ENCODE measurements at places on chromosomes 3 and 15. TPM values are rescaled to one million over a fixed set of nuclear protein-coding genes. Genes with fewer than 3 reads are reported as not detected.
A peak's percentile ranks its signal among the peaks of the same experiment; 100 is the strongest.

DNA sequence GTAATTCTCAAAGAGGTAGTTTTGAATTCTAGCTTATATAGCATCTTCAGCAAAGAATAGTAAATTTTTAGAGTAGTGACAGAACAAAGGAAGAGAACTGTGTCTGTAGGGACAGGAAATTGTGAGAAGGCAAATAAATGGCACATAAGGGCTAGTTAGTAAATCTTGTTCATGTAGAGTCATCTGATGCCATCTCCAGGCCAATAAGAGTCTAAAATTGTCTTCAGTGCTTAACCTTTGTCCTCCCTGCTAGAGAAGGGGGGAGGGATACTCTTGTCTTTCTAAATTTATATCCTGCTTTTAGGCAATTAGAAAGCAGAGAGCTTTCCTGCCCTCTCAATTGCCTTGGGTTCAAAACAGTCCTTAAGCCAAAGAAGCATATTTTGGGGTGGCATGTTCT lies 87.0 kb upstream of the DNAJC19 start:
- no peak for DNase-seq

GRCh38 chr3:191369616-191370010 lies 39.3 kb upstream of the UTS2B start:
- DNase-seq: no peak

- DNase-seq: peak; percentile 58
Measured at GRCh38 chr3:167691366-167691765, 37.6 kb upstream of the WDR49 start.

GRCh38 chr15:70611286-70611685 lies 152.1 kb downstream of the UACA start:
- DNase-seq: no peak

- DNase-seq: no peak
Measured at GRCh38 chr3:183327343-183327742, 74.3 kb downstream of the B3GNT5 start.

GRCh38 chr3:29338377-29338776 lies 57.5 kb downstream of the RBMS3 start:
- DNase-seq: no peak

DNA sequence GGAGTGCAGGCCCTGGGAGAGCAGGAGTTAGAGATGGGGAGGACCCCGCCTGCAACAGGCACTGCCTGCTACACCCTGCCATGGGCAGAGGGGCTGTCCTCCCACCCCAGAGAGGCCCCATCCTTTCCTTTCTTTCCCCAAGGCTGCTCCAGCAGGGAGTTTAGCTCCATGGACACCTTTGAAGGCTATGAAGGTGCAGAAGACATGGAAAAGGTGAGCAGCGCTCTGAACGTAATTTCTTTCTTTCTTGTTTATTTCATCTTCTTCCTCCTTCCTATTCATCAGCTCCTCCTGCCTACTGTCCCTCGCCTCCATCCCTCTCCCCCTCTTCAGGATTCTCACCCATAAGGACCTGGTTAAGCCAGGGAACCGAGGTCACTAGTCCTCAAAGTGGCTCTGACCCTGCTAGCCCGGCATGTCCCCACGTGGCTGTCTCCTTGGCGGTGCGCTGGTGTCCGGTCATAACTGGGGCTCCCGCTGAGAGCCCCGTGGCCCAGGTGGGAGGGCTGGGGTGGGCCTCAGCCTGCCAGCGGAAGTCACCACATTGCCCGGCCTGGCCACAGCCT lies 16.0 kb upstream of the ADIPOQ start:
- no peak for DNase-seq

DNA sequence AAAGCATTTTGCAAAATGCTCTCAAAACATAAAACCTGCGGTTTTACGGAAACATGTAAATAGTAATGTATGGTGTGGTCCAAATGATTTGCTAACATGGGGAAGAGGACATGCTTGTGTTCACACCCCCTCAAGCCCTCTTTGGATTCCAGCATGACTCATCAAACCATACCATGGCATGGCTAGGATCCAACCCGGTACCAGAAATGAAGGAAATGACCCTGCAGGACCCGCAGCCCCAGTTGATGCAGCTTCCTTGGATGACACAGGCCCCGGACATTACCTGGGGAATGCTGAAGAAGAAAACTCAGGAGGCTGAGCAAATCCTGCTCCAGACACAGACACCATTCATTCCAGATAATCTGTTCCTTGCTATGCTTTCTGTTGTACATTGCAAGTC lies 222.9 kb downstream of the DTWD1 start:
- no peak for DNase-seq

- no peak for DNase-seq
Measured at GRCh38 chr3:56773986-56774385, 27.8 kb downstream of the ARHGEF3 start.

GRCh38 chr15:60006203-60006862 lies 2.2 kb downstream of the FOXB1 start:
- DNase-seq: peak; percentile 80

GRCh38 chr3:182490596-182491491 lies 302.5 kb upstream of the ATP11B start:
- no peak for DNase-seq

DNA sequence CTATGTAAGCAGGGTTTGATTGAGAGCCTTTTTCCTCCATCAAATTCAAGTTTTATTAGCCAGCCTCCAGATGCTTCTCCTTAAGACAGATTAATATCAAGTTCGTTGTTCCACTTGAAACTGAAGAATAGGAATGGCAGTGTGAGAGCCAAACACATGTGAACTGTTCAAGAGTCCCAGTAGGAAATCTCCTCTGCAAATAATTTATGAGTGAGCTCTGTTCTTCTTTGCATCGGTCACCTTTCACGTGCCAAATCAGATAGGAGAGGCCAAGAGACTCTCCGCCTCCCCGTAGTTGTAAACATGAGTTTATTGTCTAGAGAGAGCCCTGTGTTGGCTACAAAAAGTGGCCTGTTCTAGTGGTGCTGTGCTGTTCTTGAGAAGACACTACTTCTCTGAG lies 372.1 kb upstream of the NR2F2 start:
- DNase-seq: no peak

DNA sequence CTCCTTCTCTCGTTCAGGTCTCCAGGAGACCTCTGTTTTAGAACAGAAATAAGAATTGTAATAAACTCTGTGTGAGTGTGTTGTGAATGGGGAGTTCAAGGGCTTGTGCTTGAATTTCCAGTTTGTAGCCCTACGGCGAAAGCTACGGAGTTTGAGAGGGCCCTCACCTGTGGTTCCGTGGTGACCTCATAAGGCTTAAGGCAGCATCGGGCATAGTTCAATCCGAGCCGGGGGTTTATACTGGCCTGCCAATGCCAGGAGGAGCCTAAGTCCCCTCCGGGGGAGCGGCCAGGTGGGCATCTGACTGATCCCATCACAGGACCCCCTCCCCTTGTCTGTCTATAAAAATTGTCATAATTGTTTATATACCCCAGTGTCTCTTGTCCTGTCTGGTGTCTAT lies 43.7 kb downstream of the ZBTB11 start:
- DNase-seq: no peak

GRCh38 chr15:76193934-76194333 lies 117.3 kb downstream of the ETFA start:
- DNase-seq: no peak

- peak; percentile 63 for DNase-seq
Measured at GRCh38 chr3:11096266-11097139, 57.8 kb upstream of the HRH1 start.

DNA sequence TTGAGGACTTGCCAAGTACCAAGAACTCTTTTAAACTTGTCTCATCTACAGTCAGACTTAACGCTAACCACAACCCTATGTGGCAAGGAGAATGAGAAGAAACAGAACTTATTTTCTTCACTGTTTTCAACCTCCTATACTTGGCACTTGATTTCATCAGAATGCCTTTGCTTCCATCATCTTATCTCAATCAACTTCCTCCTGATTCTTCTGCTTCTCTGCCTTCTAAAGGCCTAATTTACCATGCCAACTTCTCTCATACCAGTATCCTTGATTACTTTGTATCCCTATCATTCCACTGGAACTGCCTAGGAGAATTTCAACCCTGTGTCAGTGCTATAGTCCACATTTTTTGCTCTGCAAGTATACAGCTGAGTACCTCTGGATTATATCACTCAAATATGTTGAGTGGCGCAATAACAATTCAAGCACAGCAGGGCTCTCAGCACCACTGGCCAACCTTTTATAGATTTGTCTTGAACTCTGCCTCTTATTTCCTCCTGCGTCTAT lies 413.6 kb downstream of the ROBO1 start:
- no peak for DNase-seq

IL17RD gene
- not detected for total RNA-seq

MEIS2 gene
- total RNA-seq: not detected

LRRC49 gene
- not detected for total RNA-seq

TADA3 gene
- 83.2 TPM for total RNA-seq

SNAPC5 gene
- 25.0 TPM for total RNA-seq

MAP4 gene
- total RNA-seq: 120 TPM
